ENCODE measurements at places on chromosomes 12 and 14.

- no peak for DNase-seq
Observed at GRCh38 chr12:3641428-3642018, 111.4 kb downstream of the CRACR2A start.

DNA sequence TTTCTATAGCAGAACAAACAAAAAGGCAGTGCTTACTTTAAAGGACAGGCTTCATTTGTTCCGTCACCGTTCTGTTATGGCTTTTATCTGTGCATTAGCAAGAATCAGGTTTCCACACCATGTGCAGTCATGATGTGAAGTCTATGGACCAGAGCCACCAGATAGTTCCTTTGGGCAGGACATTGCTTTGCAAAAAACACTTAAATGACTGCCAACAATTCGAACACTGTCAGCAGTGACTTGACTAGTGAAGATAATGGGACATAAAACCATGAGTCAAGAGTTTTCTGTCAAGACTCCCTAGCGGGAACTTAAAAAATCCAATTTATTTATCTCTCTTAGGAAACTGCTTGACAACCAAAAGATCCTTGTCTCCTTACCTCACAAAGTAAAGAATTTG is 80.3 kb downstream of the NKX2-1 start:
- DNase-seq = peak; percentile 18

GRCh38 chr12:1590221-1590979 is 4.0 kb downstream of the FBXL14 start:
- DNase-seq = no peak

GRCh38 chr14:95232894-95233584 is 75.7 kb upstream of the DICER1 start:
- no peak for DNase-seq

DNA sequence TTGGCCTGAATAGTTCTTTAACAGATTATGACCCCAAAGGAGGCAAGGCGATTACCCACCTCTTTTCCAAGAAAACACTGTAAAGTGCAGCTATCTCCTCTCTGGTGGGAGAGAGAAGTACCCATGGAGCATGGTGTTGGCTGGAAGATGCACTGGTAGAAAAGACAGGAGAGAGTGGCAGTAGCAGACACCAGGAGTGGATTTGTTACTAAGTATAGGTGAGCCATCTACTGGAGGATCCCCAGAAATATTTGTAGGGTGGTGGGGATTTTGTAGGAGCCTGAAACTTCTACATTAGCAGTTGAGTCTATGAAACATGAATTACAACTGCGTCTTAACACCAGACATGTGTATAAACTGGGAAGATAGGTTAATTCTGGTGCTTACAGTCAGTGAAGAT is 148.0 kb downstream of the SLC38A4 start:
- DNase-seq = no peak

DNA sequence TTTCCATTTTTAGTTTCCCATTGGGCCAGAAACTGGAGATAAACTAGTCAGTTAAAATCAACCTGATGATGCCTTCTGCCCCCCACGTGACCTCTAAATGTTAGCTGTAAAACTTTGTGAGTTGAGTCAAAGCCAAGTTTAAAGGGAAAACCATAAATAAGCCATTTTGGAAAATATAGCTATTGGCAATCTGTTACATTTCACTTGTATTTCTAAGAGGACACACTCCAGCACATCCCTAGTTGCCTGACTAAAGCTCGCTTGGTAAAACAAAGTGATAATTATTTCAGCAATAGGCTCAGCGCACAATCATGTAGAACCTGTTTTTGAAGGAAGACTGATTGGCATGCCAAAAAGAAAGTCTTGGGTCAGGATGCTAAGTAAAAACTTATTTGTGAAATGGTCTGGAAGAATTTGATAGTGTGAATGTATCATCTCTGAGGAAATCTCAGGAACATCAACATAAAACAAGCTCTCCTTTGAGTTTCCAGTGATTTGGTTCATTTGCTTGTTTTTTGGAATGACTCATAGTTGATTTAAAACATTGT is 49.2 kb upstream of the AEBP2 start:
- no peak for DNase-seq

DNA sequence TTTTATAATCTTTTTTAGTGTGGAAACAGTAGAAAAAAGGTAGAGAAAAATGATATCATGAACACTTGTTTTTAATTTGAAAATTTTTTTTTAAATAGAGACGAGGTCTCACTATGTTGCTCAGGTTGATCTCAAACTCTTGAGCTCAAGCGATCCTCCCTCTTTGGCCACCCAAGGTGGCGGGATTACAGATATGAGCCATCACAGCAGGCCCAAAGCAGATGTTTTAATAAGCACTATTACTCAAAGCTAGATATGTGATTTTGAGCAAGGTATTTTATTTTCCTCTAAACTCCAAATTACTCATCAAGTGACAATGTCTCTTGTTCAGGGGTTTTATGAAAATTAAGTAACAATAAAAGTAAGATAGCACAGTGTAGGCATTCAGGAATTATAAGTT is 10.7 kb upstream of the WDR89 start:
- DNase-seq = no peak

GRCh38 chr14:72599579-72600470 is 294.1 kb downstream of the DPF3 start:
- no peak for DNase-seq

DNA sequence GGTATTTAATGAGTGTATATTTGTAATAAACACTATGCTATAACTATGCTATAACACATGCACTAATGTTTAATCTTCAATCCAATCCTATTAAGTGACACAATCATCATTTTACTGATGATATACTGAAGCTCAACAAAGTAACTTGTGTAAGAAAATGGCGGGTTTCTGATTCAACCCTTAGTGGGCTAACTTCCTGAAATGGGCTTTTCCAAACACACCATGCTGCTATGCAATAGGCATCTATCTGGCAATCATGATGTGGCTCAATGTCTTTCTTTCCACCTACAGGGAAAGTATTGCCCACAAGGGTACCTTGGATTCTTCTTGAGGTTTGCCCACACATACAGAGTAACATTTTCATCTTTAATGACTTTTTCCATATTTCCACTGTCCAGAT is 48.3 kb downstream of the DNAI7 start:
- no peak for DNase-seq

- no peak for DNase-seq
Observed at GRCh38 chr14:53900499-53900898, 56.1 kb downstream of the BMP4 start.

- peak; percentile 18 for DNase-seq
Observed at GRCh38 chr12:100706033-100706432, 88.5 kb upstream of the ANO4 start.

DNA sequence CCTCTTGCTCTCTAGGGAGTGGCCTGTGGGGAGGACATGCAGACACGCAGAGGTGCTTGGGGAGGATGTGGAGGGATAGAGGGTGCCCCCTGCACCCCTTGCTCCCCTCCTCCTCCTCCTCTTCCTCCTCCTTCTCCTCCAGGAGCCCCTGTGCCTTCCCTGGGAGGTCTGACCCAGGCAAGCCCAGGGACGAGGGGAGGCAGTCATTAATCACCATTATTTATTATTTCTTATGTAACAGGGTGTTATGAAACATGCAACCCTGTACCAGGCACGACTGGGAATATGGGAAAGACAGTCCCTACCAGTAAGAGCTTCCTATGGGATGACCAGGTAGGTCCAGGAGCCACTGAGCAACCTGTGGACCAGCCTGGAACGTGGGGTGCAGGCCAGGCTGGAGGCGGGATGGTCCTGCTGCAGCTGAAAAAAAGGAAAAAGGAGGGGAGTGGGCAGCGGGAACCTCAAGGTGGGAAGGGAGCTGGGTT is 22.5 kb upstream of the PGF start:
- DNase-seq = no peak

- DNase-seq = no peak
Observed at GRCh38 chr12:66692170-66692569, 13.3 kb upstream of the GRIP1 start.

GRCh38 chr12:57200497-57200896 is 16.1 kb upstream of the NXPH4 start:
- DNase-seq = no peak

GRCh38 chr12:107275530-107275929 is 182.2 kb upstream of the CRY1 start:
- DNase-seq = no peak

All from NCI-H1092 (cell line).